ENCODE measurements at places on chromosomes 3 and 15. TPM values are rescaled to one million over a fixed set of nuclear protein-coding genes. Genes with fewer than 3 reads are reported as not detected.

GRCh38 chr15:27545494-27546255, 553.4 kb downstream of the OCA2 start:
- DNase-seq = no peak

- DNase-seq = no peak
These were observed 15.4 kb downstream of the IREB2 start for GRCh38 chr15:78453447-78453846.

DNA sequence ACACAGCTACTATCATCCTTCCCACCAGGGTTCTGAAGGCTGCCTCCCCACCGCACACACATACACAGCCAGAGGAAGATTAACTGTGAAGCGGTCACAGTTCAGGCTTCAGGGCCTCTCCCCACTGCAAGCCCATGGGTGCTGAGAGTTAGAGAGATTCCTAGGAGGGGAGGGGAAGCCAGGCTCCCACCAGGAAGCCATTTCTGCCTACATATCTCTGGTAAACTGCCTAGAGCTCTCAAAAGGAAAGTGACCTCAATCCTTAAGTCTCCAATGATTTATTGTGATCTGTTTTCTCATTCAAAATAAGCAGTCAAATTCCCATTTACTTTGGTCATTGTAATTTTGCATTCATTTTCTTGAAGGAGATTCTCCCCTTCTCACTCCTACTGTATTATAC, 141.0 kb upstream of the BNIP2 start:
- no peak for DNase-seq

DNA sequence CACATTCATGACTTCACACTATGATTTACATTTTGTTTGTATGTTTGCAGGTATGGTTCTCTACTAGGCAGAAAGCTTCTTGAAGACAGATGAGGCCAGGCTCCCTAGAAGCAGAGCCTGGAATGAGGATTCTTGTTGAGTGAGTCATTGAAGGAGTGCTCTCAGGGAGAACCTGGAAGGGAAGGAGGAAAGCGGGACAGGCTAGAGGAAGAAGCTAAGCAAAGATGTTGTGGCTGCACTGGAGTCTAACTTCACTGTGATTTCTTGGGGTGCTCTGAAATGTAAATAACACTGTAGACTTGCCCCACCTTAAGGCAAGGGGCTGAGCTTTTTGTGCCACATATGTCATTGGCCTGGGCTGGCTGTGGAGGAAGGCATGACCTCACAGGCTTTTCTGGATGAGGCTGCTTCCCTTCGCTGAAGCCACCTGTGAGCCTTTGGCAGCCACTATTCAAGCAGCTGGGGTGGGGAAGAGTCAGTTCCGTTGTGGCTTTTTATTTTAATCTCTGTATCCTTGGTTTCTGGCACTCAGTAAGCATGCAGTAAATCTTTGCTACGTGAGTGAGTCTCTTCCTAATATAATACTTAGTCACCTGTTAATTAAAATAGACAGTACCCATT, 307.3 kb downstream of the SV2B start:
- peak; percentile 46 for DNase-seq

The LSMEM2 gene
- polyA plus RNA-seq = not detected
